Colonic mucosa (tissue), 4 donors: ENCODE measurements at places on chromosomes 12 and 14. TPM values are rescaled to one million over a fixed set of nuclear protein-coding genes. Genes with fewer than 3 reads are reported as not detected.

MCRS1 gene
- 78.7 TPM for total RNA-seq

CD163 gene
- 14.4 TPM for total RNA-seq

- DNase-seq, result no peak
- H3K4me1 ChIP-seq, result no peaks in the 10 kb centered on the region
- no peaks in the 10 kb centered on the region for H3K36me3 ChIP-seq
- no peak overlapping the region for H3K4me3 ChIP-seq
- no peak overlapping the region for H3K27ac ChIP-seq
These were observed 17.7 kb downstream of the IRAK4 start for GRCh38 chr12:43776498-43776897.

GRCh38 chr12:115103884-115104883 is 420.2 kb upstream of the TBX3 start:
- H3K27me3 ChIP-seq, result no peaks in the 10 kb centered on the region
- H3K36me3 ChIP-seq, result no peaks in the 10 kb centered on the region
- DNase-seq, result no peak
- no peak overlapping the region for H3K27ac ChIP-seq

DNA sequence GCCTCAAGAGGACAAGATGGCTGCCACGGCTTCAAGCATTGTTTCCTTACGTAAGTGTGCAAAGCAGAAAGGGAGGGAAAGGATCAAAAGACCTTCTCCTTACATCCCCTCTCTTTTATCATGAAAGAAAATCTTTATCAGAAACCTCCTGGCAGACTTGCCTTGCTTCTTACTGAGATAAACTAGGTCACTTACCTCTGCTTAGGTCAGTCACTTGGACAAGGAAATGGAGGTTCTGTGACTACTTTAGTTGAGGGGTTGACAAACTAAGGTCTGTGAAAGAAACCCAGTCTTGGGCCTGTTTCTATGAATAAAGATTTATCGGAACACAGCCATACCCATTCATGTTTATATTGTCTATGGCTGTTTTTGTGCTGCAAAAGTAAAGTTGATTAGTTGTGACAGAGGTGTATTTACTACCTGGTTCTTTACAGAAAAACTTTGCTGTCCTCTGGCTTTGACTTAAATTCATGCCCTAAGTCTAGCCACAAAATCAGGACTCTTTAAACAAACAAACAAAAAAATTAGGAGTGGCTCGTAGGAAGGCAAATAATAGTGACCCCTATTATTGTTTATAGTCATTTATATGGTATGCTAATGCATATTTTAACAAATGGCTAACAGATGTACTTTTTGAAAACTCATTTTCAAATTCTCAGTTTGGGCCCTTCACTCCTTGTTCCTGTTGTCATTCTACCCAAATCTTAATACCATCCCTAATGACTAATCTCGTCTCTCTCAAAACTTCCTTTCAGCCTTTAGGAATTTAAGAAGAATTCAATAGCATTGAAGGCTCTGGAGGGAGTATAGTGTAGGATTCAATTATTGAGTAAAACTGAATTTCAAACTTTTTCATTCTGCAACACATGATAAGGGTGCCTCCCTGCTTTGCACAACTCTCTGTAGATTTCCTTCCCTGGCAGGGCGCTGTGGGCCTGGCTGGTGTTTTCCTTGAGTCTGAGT is 42.0 kb upstream of the ATP2B1 start:
- no peak for DNase-seq
- H3K4me3 ChIP-seq, result no peak overlapping the region
- no peaks in the 10 kb centered on the region for H3K27me3 ChIP-seq
- no peaks in the 10 kb centered on the region for H3K36me3 ChIP-seq
- no peaks in the 10 kb centered on the region for H3K4me1 ChIP-seq

- H3K36me3 ChIP-seq, result peaks cover 53% of the 10 kb centered on the region
- no peak for DNase-seq
- H3K4me3 ChIP-seq, result no peak overlapping the region
- no peaks in the 10 kb centered on the region for H3K4me1 ChIP-seq
- no peak overlapping the region for H3K27ac ChIP-seq
- H3K27me3 ChIP-seq, result no peaks in the 10 kb centered on the region
These were observed 2.8 kb downstream of the PCBP2 start for GRCh38 chr12:53454707-53455106.

DNA sequence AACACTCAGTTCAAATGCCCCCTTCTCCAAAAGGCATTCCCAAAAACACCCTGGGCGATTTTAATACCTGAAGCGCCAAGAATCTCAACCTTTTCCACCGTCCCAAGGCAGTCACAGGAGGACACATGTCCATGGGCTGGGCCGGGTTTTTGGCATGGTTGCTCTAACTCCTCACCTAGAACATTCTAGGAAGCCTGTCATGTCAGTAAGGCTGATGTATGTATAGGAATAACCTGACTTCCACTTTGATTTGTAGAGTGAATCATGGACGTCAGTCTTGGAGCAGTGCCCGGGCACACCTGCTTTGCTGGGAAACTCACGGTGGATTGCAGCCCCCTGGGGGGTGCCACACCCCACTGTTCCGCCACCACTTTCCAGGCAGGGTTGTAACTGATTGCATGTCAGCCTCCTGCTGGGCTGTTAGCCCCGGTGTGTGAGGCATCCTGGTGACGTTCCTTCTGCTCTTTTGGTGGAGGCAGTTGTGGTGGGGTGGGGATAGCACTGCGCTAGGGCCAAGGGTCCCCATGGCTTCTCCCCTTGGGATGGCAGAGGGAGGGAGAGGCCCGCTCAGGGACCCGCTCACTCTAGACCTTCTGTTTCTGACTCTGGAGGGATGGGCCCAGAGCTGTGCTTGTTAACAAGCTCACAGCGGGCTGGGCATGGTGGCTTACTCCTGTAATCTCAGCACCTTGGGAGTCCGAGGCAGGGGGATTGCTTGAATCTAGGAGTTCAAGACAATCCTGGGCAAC is 35.2 kb upstream of the FAM181A start:
- no peak for DNase-seq
- H3K27ac ChIP-seq, result no peak overlapping the region
- no peaks in the 10 kb centered on the region for H3K27me3 ChIP-seq
- no peaks in the 10 kb centered on the region for H3K36me3 ChIP-seq
